ENCODE measurements at places on chromosomes 3 and 15.

DNA sequence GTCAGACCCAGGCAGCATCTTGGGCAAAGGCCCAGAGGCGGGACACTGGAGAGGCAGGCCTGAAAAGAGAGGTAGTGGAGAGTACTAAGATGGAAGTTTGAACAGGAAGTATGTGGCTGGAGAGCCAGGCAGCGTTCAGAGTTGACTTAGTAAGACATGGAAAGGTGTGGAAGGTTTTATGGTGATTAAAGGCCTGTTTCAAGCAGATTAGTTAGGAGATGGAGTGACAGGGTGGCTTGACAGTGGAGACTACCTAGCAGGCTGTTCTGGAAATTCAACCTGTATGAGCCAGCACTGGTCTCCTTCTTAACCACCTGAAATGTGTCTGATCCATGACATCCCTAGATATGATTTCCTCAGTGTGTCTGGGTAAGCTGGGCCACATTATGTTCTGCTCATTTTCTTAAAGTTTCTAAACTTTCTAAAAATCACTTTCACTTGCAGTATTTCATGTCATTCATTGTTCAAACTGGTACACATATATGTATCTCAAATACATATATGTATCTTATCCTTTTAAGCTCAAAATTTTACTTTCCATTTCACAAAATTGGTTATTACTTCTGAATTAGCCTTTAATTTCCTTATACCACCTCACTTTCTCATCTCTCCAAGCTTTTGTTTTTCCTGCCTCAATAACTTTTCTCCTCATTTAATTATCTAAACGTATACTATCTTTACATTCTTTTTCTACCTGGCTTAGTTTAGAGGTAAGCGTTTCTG lies 43.4 kb upstream of the ARL14 start:
- DNase-seq: no peak

GRCh38 chr3:66856533-66856932 lies 141.6 kb upstream of the KBTBD8 start:
- no peak for DNase-seq

DNA sequence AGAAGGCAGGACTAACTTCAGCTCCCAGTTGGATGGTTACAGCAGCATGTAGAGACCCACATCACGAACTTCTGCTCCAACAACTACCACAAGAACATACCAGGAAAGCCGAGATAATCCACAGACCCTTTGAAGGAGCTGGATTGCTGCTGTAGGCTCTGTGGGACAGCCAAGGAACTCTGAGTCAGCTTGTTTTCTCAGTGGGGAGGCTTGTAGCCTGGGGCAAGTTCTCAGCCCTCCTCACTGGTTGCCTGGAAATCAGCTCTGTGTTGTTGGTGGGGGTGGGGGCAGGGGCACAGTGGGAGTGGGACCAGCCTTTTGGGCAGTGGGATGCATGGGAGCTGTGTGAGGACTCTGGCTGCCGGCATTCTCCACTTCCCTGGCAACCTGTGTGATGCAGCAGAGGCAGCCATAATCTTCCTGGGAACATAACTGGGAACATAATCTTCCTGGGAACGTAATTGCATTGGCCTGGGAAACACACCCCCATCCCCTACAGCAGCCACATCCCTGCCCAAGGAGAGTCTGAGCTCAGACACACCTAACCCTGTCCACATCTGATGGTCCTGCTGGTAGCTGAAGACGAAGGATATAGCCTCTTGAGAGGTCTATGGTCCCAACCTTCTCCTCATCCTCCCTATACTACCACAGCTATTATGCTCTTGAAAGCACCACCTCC lies 153.1 kb downstream of the PEAK1 start:
- no peak for DNase-seq

- no peak for DNase-seq
Observed at GRCh38 chr15:22949074-22949547, 31.1 kb downstream of the CYFIP1 start.

DNA sequence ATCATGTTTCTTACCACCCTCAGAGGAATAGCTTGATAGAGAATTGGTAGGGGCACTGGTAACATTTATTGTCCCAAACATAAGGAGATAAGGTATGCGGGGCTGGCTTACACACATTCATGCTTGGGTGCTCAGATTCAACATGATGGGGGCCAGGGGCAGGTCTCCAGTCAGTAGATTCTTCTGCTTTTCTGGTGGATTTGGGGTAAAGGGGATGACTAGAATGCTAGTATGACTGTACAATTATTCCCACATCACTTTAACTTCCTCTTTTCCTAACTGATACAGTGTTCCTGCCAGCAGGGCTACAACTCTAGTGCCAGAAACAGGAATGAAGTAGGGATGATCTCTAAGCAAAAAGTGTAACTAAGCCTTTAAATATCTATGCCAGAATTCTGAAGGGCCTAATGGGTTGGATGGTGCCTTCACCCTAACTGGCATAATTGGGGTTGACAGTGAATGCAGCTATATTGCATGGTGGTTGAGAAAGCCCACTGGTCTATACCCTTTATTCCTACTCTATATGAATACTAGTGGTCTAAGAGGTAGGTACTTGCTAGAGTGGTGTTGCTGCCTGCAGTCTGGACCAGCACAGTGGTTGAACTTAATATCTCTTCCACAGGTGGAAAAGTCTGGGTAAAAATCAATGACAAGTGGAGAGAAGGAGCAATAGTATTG lies 117.4 kb downstream of the IL12A start:
- DNase-seq: no peak

DNA sequence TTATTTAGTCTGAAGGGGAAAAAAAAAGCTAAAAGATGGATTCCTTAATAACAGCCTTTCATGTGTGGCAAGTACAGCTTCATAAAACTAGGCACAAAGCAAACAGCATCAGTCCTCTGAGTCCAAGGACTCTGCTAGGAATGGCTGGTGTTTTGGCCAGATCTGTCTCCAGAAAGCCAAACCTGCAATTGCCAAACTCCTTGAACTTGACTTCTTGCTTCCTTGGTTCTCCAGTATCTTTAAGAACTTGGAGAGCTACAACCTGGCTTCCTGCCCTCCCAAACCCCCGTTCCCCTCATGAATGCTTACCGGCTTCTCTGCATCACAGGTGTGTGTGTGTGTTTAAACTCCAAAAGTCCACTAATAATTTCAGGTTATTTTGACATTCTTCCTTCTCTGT lies 1.6 kb upstream of the PLOD2 start:
- no peak for DNase-seq

DNA sequence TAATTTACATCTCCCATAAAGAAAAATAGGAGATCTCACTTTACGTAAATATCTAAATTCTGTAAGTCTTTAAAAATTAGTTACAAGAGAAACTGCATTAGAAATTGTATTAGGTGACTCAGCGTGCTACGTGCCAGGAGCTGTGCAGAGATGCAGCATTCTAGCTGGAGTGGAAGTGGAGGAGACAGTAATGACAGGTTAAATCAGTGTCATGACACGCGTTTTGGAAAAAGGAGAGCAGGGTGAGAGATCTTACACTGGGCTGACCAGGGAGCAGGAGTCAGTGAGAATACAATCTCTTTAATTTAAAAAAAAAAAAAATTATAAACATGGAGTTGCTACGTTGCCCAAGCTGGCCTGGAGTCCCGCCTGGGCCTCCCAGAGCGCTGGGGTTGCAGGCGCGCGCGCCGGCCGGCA lies 635 bp downstream of the TUBGCP5 start:
- no peak for DNase-seq

GRCh38 chr3:174685796-174686195 lies 173.3 kb upstream of the NAALADL2 start:
- no peak for DNase-seq

GRCh38 chr3:12929801-12930200 lies 88.4 kb upstream of the RPL32 start:
- DNase-seq: no peak

- no peak for DNase-seq
Observed at GRCh38 chr3:18423401-18424212, 1.5 kb downstream of the SATB1 start.

- no peak for DNase-seq
Observed at GRCh38 chr3:33403756-33404155, 36.4 kb downstream of the UBP1 start.

GRCh38 chr3:15470261-15470660 lies 42.9 kb downstream of the EAF1 start:
- DNase-seq: no peak

DNA sequence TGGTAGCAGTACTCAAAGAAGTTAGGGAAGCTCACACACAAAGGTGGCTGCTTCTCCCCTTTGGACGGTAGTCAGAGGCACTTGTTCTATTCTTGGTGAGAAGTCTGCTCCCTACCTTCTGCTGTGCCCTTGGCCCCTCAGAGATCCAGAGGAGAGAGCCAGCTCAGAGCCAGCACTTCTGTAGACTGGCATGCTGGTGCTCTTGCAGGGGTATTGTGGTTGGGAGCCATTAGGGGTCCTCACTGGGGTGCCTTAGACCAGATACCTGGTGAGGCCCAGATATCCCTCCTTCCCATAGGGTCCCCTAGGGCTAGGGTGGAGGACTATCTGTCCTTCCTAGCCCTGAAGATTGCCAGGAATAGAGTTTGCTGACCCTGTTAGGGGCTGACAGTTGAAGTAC lies 140.6 kb downstream of the EEFSEC start:
- no peak for DNase-seq

GRCh38 chr15:101635944-101636727 lies 16.0 kb downstream of the TM2D3 start:
- no peak for DNase-seq

GRCh38 chr15:76330080-76330680 lies 6.4 kb upstream of the ISL2 start:
- no peak for DNase-seq

GRCh38 chr3:24396338-24396737 lies 98.3 kb downstream of the THRB start:
- DNase-seq: no peak

DNA sequence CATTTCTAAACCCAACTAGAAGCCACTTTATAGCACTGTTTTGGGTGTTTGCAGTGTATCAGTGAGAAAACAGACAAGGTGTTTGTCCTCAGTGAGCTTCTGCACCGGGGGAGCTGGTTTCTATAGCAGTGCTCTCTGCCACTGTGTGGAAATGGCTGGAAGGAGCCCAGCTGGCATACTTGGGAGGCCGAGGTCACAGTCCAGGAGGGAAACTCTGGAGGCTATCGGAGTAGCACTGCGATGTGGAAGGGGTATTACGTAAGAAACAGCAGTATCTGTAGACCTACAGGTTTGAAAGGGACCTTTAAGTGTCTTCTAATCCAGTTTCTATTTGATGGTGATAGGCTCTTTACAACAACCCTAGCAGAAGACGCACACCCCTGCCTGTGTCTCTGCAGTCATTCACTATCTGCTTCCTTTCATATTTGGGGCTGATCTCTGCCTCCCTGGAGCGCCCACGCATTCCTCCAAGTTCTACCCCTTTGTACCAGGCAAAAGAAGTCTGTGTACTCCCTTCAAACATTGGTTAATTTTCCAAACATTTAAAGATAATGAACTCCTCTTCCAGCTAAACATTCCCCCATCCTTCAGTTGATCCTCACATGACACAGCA lies 87.4 kb upstream of the ADAMTS17 start:
- no peak for DNase-seq

DNA sequence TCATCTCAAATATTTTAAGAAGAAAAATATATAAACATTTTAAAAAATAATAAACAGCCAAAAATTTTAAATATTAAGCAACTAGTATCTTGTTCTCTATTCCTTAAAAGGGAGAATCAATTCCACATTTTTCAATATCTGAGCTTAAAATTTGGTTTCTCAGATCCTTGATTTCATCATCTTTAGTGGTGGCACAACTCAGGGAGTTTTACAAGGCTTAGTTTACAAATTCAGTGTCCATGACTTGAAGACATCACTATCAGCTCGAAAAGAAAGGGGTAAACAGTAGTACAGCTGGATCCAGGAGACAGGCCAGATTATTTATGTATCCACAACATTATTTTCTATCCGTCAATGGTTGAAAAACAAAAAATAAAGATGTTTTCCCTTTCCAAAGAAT lies 11.6 kb downstream of the IGF2BP2 start:
- DNase-seq: no peak

- DNase-seq: no peak
Observed at GRCh38 chr15:59539799-59540198, 71.8 kb upstream of the GCNT3 start.

GRCh38 chr15:80475572-80475971 lies 71.4 kb downstream of the ARNT2 start:
- DNase-seq: no peak

GRCh38 chr15:72147418-72147817 lies 29.2 kb downstream of the SENP8 start:
- no peak for DNase-seq

DNA sequence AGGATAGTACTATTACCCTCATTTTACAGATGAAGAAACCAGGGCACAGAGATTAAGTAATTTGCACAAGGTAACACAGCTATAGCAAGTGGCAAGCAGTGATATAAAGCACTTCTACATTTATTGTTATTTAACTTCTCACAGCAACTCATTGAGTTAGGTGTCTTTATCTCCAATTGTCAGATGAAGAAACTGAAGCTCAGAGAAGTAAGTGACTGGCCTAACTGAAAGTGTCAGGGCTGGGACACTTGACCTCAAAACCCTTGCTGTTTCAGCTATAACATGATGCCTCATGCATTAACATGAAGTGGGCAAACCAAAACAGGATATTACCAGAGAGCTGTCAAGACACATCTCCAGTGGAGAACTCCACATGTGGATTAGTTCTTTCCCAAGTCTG lies 65.8 kb upstream of the LEKR1 start:
- no peak for DNase-seq

DNA sequence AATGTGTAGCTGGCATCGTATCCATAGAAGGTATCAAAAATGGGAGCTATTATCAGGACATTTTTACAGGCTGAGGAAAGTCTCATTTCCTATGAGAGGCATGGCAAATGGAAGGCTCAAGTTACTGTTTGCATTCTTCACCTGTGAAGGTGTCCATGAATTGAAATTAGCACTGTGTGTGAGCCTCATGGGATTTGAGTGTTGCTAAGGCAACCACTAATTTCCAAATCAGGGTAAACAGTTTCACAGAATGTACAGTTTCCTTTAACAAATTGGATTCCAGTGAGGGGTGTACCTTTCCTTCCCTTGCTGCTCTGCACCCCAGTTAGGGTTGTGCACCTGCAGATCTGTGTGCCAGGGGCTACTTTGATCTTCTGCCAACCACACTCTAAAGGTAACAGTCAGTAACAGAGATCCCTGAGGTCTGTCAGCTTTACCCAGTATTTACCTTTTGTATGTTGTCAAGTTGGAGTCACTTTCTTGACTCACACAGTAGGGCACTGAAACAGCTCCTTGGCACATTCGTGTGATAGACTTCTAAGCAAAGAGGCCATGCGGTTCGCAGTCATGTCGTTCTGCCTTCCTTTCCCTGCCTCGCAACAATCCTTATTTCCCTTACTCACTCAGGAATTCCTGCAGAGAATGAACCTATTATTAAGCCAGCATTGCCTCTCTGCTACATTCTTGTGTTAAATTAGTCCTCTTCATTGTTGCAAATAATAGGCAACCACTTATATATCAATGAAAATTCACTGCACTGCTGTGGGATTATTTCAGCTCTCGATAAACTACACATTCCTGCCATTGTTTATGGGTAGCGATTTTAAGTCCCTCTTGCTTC lies 129.8 kb upstream of the GBE1 start:
- no peak for DNase-seq

GRCh38 chr3:184423561-184423960 lies 43.7 kb downstream of the CHRD start:
- no peak for DNase-seq

Data from stimulated activated CD4-positive, alpha-beta T cell treated with anti-CD3 and anti-CD28 coated beads, Interleukin-1b, Interleukin-23, amount 100 ng/mL, for 1 hour (primary cell).